ENCODE measurements at places on chromosomes 12 and 14. TPM values are rescaled to one million over a fixed set of nuclear protein-coding genes. Genes with fewer than 3 reads are reported as not detected.

Gene AMDHD1
- 0.79 TPM for total RNA-seq

Gene SLC25A47
- total RNA-seq, result not detected

Gene TAS2R13
- total RNA-seq, result 0.51 TPM

Gene C12orf42
- total RNA-seq, result not detected

Gene TAS2R19
- total RNA-seq, result 0.79 TPM

Measured in heart right ventricle (tissue), 16 donors.